ENCODE measurements at places on chromosomes 12 and 14. TPM values are rescaled to one million over a fixed set of nuclear protein-coding genes. Genes with fewer than 3 reads are reported as not detected.

Gene SLC7A7
- total RNA-seq, result 2.3 TPM

Gene CPSF6
- 35.4 TPM for total RNA-seq

Gene JPH4
- total RNA-seq, result 0.19 TPM

Gene RNASE7
- total RNA-seq, result not detected

Gene CLEC14A
- 31.9 TPM for total RNA-seq

Gene GNPTAB
- total RNA-seq, result 47.9 TPM

Gene C14orf39
- not detected for total RNA-seq

Gene VASH1
- 16.4 TPM for total RNA-seq

Gene LIN52
- total RNA-seq, result 7.4 TPM

Gene CLEC2D
- 4.7 TPM for total RNA-seq

Gene PRPH
- 0.38 TPM for total RNA-seq
